DMS 273 treated with DMSO at 0.1 percent for 48 hours (cell line): ENCODE measurements at places on chromosomes 2 and 18.

- DNase-seq = peak; percentile 91
These were observed 94.3 kb downstream of the CDCA7 start for GRCh38 chr2:173448938-173449471.

- DNase-seq = no peak
These were observed 260.1 kb downstream of the CYRIA start for GRCh38 chr2:16405551-16405950.

- DNase-seq = no peak
These were observed 123.1 kb downstream of the LPIN1 start for GRCh38 chr2:11869391-11869991.

DNA sequence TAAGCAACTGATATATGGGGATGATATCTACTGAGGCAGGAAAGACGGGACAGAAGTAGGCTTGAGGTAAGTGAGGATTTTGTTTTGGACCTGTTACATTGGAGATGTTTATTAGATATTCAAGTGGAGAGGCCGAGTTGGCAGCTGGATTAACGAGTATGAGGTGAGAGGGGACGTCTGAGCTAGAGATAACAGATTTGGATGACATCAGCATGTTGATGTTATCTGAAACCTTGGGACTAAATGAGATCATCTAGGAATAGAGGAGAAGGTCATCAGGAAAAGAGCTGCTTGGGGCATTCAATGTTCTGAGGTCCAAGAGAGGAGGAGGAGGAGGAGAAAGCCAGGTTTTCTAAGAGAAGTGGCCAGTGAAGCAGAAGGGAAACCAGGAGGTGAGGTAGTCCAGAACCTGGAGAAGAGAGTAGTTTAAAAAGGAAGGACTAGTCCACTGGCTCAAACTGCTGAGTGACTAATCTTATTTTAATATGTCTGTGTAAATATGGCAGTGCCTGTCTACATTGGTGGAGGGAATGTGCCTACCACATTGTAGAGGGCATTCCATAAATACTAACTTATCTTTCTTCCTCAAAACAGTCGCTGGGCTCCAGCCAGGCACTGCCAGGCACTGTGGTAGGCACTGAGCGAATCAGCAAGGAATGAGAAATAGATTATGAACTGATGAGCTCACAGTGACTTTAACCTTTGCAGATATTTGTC is 488.3 kb downstream of the DLGAP1 start:
- peak; percentile 18 for DNase-seq

DNA sequence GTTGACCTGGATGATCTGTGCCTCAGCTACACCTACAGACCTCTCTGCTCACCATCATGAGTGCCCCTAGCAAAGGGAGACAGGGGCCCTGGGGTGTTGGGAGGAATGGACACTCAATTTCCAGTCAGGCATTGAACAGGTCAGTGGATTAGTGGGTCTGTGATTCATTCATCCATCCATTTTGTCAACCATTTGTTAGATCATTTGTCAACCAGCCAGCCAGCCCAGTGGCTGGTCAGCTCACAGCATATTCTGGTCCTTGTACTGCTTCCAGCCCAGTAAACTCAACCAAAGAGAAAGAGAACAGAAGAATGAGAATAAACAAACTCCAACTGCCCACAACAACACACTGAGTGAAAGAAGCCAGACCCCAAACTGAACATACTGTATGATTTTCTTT is 4.6 kb upstream of the KLF11 start:
- DNase-seq = no peak

DNA sequence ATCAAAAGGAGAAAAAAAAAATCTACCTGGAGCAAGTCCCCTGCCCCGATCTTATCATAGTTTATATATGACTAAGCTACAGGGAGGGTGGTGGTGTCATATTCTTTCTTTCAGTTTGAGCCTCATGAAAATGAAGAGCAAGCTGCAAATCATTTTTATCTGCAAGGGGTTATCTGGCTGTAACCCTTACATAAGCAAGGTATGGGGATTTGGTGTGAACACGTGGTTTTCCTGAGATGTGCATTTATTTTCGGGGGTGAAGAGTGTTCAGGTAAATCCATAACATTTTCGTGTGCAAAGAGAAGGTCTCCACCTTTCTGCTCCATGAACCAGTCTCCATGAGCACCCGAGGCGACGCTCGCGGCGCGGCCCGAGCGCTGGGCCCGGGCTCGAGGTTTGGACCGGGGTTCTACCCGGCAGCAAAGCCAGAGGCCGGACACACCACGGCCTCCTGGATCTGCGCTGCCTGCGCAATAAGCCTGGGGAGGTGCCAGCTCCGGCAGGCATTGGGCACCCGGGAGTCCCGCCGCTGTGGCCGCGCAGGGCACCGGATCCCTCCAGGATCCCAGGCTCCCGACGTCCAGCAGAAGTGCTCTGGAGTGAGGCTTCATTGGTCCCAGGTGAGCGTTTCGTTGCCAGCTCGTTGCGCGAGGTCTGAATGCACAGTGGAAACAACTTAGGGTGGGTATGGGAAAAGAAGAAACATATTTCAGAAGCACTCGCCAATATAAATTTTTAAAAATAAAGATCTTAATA is 36.1 kb upstream of the GPD2 start:
- DNase-seq = peak; percentile 87

- DNase-seq = no peak
These were observed 251.7 kb downstream of the NDUFA10 start for GRCh38 chr2:239773228-239774141.

- DNase-seq = no peak
These were observed 149.9 kb downstream of the RBM43 start for GRCh38 chr2:151111599-151112278.

DNA sequence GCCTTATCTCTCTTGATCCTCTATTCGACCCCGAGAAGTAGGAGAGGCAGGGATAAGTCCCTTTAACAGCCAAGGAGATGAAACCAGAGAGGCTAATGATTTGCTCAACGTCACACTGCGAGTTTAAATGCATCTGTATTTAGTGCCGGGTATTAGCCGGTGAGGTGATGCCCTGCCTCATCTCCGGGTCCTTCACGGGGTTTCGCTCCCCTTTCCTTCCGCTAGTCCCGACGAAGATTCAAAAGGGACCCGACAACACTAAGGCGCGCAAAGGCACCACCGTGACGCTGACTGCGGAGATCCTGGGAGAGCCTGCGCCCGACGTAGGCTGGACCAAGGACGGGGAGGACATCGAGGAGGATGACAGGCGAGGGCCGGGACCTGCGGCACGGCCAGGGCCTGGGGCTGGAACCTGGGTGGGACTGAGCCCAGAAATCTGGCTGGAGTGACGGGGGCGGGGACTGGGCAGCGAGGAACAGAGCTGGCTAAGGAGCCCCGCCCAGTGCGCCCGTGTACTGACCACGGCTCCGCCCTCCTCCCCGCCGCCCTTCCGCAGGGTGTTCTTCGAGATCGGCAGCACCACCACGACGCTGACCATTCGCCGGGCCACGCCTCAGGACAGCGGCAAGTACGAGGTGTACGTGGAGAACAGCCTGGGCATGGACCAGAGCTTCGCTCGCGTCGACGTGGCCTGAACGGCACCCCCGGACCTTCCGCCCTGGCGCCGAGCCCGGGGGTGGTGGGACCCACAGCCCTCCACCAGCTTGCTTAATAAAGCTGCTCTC is 1.0 kb upstream of the GMPPA start:
- DNase-seq = no peak

DNA sequence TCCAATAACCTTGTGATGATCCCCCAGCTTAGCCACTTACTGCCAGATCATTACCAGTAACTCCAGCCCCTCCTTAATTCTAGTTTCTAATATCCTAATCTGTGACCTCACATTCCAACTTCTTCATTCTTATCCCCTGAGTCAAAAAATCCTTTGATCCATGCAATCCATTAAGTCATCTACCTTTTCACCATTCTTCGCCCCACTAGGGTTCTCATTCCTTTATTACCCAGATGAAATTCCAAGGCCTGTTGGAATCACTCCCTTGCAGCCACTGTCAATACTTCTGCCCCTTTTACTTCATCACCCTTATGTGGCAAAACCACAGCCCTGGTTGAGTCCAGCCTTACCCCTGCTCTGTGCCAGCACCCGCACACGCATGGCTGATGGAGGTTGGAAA is 20.3 kb upstream of the IL36G start:
- no peak for DNase-seq

DNA sequence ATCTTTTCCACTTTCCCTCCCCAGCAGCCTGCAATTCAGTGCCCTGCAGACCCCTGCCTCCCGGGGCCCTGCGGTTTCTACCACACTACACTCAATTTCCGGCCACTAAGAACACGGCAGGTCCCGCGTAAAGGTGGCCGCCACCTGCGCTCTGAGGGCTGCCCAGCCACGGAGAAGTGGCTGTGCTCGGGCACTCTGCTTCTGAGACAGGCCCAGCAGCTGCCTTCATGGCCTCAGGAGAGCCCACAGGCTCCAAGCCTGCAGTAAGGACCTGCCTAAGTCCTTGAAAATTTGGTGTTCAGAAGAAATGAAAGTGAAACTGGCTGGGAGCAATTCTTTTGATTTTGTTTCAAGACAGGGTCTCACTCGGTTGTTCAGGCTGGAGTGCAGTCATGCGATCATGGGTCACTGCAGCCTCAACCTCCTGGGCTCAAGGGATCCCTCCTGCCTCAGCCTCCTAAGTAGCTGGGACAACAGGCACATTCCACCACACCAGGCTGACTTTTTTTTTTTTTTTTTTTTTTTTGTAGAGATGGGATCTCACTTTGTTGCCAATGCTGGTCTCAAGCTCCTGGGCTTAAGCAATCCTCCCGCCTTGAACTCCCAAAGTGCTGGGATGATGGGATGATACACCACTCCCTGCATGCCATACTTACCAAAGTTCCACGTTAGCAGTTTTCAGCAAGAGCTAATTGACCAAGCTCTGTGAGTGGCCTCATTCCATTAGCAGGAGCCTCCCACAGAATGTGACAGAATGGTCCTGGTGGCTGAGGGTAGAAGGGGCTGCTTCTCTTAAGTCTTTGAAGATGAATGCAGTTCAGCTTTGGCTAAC is 14.6 kb upstream of the ALPP start:
- no peak for DNase-seq

- no peak for DNase-seq
These were observed 14.7 kb downstream of the RNF103 start for GRCh38 chr2:86608832-86609410.

DNA sequence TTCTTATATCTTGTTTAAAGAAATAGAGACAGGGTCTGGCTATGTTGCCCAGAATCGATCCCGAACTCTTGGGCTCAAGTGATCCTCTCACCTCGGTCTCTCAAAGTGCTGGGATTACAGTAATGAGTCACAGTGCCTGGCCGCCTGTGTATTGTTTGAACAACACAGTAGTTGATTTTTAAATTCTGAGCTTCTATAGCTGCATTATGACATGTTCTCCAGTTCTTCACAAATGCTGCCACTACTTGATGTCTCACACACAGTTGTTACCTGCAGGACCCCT is 7.7 kb upstream of the RHOB start:
- no peak for DNase-seq
